A549 treated with DMSO at 1 μM for 4 hours (cell line): ENCODE measurements at places on chromosomes 2 and 18. TPM values are rescaled to one million over a fixed set of nuclear protein-coding genes. Genes with fewer than 3 reads are reported as not detected.

The NPHP1 gene
- 7.2 to 9.0 TPM (median 8.3 TPM) in 5 replicates for total RNA-seq

The TXNDC2 gene
- total RNA-seq: 0.05 to 0.38 TPM (median 0.17 TPM) in 5 replicates

The BCL11A gene
- total RNA-seq: 0.03 to 0.14 TPM (median 0.04 TPM) in 4 of 5 replicates, not detected in the other

The AGXT gene
- not detected in 5 replicates for total RNA-seq

The PROM2 gene
- total RNA-seq: 0.33 TPM in 1 of 5 replicates, not detected in the others

The LYPD1 gene
- total RNA-seq: 15.1 to 20.5 TPM (median 18.2 TPM) in 5 replicates

The GNLY gene
- 0.54 TPM in 1 of 5 replicates, not detected in the others for total RNA-seq

The PROC gene
- 2.9 to 4.5 TPM (median 3.3 TPM) in 5 replicates for total RNA-seq

The GATA6 gene
- total RNA-seq: 2.2 to 3.1 TPM (median 2.7 TPM) in 5 replicates

The DNER gene
- total RNA-seq: 5.6 to 9.1 TPM (median 6.7 TPM) in 5 replicates

The ADCYAP1 gene
- not detected in 5 replicates for total RNA-seq
